Thymus (tissue), 14 donors: ENCODE measurements at places on chromosomes 7 and 10. TPM values are rescaled to one million over a fixed set of nuclear protein-coding genes. Genes with fewer than 3 reads are reported as not detected.

The CPED1 gene
- total RNA-seq = 2.2 TPM

DNA sequence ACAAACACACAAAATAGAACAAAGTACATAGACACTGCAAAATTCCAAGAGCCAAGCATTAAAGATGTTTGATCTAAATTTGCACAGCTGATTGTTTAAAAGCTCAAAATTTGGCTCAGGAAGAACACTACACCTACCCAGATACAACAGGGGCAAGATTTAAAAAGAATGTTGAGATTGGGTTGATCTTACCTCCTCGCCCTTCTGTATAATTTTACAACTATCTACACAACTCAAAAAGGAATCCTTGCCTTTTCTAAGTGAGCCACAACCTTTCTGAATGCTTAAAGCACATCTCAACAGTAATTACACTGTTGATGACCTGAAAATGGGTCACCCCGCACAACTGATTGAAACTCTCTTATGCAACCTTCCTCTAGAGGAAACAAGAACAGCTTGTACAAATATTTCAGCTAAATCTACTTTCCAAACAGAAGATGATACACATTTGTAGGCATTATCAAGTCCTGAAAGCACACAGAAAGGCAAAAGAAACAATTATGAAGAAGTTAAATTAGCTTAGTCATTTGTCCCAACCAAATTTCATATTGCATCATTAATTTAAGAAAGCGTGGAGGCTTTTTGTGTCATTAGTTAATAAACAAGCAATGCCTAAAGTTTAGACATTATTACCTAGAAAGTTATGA, 75.5 kb downstream of the UBE2H start:
- no peak for DNase-seq

The PNLIP gene
- total RNA-seq = 0.09 TPM

GRCh38 chr10:79211616-79212015, 135.7 kb upstream of the PPIF start:
- no peak for DNase-seq
